ENCODE measurements at places on chromosomes 2 and 18.

GRCh38 chr2:15009681-15010080, 377.2 kb downstream of the LRATD1 start:
- no peak for DNase-seq

- no peak for DNase-seq
Observed at GRCh38 chr2:178836807-178837206, 29.6 kb upstream of the TTN start.

GRCh38 chr2:216485237-216485636, 13.4 kb upstream of the RPL37A start:
- no peak for DNase-seq

DNA sequence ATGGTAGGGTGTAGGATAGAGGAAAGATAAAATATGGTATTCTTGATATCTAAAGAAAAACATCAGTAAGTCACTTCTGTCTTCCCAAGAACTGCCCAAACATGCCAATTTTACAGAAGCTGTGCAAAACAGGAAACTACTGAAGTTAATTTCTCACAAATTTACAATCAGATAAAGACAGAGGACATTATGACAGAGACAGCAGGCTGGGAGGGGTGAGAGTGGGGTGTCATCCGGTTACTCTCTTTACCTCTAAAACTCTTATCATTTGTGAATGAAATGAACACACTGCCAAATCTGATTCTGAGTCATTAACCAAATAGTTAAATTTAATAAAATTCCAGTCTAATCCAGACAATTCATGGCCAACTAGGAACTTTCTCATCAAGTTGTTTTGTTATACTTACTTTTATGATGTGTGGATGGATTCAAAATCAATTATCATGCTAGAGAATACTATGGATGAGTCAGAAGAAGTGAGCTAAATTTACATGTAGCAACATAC, 323.2 kb upstream of the MEX3C start:
- no peak for DNase-seq

DNA sequence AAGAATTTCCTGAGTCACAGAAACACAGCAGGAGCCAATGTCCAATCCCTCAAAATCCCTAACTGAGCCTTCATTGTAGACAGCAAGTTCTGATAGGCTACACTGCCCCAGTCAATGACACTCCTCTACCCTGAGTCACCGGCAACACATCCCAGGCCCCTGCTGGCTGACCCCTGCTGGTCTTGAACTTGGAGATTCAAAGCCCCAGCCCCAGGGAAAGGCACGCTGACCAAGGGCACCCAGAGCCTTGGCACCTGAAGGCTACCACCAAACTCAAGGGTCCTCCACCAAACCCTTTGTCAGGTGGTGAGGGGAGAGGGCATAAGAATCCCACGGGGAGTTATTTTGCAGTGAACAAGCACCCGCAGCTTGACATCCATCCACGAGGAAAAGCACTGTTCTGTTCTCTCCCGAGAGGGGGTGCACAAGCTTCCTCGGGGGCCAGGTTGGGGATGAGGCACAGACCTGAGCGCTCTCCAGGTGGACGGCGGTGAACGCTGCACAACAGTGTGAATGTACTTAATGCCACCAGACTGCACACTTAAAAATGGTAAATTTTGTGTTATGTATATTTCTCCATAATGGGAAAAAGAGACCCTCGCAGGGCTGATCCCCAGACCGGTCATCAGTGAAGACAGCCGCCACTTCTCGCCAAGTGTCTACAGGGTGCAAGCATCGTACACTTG, 46.9 kb downstream of the TFCP2L1 start:
- DNase-seq, result no peak

DNA sequence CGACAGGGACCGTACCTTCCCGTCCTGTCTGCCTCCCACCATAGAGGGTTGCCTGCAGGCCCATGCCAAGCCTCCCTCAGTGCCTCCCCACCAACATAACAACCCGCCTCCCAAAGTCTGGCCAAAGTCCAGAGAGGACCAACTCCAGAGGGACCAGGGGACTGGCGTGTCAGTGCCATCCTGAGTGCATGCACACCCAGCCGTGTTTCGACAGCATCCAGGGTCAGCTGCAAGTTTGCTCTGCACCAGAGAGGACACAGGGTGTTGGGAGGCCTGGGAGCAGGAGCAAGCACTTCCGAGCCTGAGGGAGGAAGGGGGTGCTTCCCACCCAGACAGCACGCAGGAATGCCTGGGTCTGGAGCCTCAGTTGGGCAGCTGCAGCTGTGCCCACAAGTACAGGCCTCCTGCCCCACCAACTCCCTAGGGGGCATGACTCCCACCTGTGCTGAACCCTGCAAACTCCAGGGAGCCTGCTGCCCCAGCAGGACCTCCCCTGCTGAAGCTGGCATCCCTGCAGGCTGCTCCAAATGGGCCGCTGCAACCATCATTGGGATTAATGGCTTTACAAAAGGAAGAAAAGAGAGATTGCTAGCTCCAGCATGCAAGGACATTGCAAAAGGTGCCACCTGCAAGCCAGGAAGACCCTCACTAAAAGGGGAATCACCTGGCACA, 618.1 kb upstream of the FSHR start:
- no peak for DNase-seq

Data from SHP77 treated with DMSO at 0.1 percent for 48 hours (cell line).